ENCODE measurements at places on chromosomes 11 and 22.

DNA sequence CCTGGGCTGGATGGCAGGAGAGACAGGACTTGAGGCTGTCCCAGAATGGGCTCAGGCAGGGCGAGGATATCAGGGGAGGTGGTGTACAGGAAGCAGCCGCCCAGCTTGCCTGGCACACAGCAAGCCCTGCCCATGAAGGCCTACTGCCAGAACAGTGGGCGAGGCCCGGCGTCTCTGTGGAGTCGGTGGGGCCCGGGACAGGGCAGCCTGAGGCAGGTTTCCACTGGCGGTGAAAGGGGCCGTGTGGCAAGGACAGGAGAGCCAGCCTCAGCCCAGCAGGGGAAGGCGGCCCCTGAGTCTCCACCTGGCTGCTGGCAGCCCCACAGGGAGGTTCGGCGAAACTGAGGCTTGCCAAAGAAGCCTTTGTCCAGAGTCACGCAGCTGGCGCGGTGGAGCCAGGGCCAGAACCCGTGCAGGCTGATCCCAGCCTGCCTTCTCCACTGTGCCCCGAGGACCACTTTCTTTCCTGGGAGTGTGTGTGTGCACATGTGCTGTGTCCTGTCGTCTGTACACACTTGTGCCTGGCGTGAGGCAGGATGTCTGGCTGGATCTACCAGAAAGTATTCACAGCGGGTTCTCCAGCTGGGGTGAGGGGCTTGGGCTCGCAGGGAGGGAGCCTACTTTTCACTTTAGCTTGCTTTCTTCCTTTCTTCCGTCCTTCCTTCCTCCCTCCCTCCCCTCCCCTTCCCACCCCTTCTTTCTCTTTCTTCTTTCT lies 1.2 kb downstream of the TSPO start:
- no peak for DNase-seq

GRCh38 chr11:15640318-15640717 lies 525.6 kb downstream of the INSC start:
- no peak for DNase-seq

GRCh38 chr11:69894648-69895047 lies 75.4 kb upstream of the FGF3 start:
- no peak for DNase-seq

GRCh38 chr11:119754199-119754598 lies 25.2 kb upstream of the NECTIN1 start:
- DNase-seq, result no peak

DNA sequence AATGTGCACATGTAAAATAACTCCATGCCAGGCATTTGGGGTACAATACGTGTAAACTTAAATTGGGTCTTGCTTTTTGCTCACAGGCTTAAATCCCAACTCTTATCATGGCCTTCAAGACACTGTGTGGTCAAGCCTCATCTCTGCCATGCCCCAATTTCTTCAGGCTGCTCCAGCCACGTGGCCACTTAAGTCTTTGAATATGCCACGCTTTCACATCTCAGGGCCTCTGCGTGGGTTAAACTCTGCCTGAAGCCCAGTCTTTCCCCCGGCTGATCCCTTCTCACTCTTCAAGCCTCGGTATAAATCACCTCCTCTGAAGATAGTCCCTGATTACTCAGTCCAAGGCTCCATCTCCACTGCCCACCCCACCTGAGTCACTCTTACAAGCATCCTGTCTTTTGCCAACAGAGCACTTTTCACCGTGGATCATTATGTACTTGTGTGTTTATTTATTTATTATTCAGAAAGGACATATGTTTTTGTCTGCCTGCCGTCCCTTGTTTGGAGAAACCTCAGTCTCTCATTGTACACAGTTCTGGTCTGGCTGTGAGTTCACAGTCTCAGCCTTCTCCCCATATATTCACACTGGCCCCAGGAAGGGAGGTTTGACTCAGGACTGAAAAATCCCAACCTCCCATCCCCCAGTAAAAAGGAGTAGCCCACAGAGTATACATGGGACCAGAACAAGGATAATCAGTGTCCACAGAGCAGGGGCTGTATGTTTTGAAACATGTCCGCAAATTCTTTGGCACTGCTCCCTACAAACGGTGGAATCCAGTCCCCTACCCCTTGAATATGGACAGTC lies 344.7 kb downstream of the MN1 start:
- no peak for DNase-seq

GRCh38 chr11:93063086-93063485 lies 93.6 kb downstream of the MTNR1B start:
- no peak for DNase-seq

- DNase-seq, result no peak
These were observed 199.7 kb downstream of the C11orf91 start for GRCh38 chr11:33500861-33501479.

DNA sequence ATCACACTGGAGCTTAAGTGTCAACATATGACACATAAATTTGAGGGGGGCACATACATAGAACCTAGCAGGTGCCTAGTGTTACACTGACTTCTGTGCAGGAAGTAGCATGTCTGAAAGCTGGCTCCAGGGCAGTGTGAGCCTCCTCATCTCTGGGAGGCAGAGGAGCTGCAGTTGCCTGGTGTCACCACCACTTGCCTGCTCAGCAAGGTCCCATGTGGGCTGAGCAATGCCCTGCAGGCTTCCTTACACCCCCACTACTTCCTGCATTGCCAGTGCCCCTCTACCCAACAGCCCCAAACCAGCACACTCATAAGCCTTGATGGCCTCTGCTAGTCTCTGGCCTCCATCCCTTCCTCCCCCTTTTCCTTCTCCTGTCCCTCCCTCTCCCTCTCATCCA lies 165.8 kb downstream of the BUD13 start:
- DNase-seq, result no peak

DNA sequence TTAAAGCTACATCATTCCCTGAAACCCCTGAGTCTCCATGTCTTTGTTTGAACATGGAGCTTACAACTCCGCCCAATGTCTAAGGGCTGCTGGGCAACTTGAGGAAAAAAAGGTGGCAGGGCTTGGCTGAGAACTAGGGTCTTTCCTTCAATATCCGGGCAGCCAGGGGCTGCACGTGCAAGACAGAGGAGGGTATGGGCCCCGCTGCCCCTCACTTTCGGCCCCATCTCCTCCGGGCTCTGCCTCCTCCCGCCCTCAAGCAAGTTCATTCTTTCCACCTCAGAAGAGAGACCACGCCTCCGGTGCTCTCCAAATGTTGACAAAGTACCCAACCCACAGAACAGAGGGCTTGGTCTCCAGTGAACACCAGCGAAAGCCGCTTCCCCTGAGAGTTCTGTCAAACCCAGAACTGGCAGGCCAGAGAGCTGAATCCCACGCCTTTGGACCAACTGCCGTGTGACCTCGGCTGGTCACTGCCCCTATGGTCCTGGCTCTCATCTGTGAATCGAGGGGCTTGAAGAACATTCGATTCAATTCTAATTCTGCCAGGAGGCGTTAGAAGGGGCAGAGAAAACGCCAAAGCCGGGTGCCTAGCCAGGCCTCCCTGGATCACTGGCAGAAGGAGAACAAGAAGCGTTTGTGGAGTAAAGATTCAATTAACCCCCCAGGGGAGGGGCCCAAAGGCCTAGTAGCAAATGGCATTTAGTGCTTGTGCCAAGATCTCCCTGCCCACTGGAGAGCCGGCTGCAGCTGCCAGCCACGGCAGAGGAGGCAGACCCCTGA lies 7.3 kb downstream of the PDGFB start:
- DNase-seq, result no peak

- DNase-seq, result no peak
These were observed 331.2 kb downstream of the TMEM135 start for GRCh38 chr11:87368858-87369480.

- DNase-seq, result no peak
These were observed 321.1 kb downstream of the TENM4 start for GRCh38 chr11:79119491-79120284.

DNA sequence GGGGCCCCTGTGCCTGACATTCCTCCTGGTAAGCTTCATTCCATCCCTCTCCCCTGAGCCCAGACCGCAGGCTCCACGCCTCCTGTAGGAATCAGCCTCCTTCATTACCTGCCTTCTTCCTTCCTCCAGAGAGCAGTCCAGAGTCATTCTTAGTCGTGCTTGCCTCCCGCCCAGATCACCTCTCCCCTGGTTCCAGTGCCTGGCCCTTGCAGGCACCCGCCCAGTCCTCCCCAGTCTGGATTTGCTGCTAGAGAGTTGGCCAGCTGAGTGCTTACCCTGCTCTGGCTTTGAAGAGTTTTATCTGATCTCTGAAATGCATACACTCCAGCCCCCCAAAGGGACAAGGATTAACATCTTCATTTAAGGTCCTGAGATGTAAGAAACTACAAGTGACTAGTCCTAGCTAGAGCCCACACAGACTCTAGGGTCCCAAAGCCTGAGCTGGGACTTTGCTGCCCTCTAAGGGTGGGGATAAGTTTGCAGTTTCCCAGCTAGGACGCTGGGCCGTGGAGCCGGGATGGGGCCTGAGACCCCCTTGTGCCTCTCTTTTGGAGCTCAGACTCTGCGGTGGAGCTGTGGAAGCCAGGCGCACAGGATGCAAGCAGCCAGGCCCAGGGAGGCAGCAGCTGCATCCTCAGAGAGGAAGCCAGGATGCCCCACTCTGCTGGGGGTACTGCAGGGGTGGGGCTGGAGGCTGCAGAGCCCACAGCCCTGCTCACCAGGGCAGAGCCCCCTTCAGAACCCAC lies 1.6 kb downstream of the NR1H3 start:
- no peak for DNase-seq

- DNase-seq, result no peak
These were observed 11.1 kb downstream of the FOLR3 start for GRCh38 chr11:72146625-72147024.

GRCh38 chr11:9895006-9895405 lies 231.1 kb downstream of the SWAP70 start:
- no peak for DNase-seq

GRCh38 chr11:8207080-8208000 lies 38.5 kb upstream of the RIC3 start:
- no peak for DNase-seq

GRCh38 chr11:120261321-120261720 lies 21.4 kb downstream of the POU2F3 start:
- no peak for DNase-seq

GRCh38 chr11:102268083-102268984 lies 49.0 kb upstream of the BIRC3 start:
- DNase-seq, result peak; percentile 59

DNA sequence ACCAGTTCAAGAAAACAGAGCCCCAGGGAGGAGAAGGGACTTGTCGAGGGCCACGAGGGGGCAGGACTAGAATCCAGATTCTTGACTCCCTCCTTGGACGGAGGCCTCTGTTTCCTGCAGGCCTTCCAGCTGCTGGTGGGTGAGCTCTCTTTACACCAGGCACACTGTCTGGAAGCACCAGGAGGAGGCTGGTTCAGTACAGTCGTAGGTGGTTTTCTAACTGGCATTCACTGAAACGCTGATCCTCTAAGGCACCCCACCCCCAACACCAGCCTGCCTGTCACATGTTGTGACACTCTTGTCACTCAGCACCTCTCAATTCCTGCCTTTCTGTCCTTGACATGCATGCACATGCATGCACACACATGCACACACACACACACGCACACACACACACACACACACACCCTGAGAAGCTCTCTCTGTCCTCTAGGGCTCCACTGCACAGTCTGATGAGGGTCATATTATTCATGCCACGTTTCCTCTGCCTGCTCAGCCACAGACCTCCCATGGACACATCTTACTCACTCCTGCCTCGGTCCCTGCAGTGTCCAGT lies 751 bp downstream of the MS4A10 start:
- no peak for DNase-seq

GRCh38 chr22:20868025-20868962 lies 9.5 kb downstream of the SNAP29 start:
- DNase-seq, result no peak

DNA sequence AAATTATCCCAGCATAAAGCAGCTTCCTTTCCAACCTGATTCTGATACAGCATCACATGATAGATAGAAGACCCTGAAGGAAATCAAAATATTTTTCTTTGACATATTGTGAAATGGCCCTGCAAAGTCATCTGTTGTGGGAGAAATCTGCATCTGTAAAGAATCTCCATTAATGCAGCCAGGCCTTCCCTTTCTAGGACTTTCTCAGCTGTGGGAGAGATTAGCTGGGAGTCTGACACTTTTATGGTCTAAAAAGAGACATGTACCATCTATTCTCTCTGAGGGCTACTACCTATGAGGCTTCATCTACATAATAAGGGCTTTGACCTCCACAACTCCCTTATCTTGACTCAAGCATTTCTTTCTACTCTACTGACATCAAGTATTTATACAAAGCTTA lies 238.1 kb downstream of the SWAP70 start:
- DNase-seq, result no peak

GRCh38 chr11:45392591-45393091 lies 106.5 kb upstream of the SYT13 start:
- DNase-seq, result no peak

DNA sequence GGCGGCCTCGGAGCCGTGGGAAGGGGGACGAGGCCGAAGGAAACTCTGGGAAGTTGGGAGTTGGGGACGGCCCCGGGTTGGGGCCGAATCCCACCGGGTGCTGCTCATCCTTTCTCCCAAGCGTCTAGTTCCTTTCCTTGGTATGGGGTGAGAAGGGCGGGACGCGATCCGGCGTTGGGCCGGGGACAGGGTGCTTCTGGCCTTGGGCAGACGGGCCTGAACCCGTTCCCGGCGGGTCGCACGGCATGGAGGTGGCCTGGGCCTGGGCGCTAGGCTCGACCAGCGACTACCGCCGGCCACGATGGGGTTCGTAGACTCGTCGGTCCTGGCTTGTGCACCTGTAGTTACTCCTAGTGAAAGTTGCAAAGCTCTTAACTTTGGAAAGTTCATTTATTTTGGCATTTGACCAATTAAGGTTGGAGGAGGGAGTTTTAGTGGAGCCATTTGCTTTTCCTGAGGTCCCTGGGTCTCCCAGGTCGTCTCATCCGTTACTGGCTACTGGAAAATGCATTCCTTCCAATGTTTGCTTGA lies 1.0 kb downstream of the SYT9 start:
- DNase-seq, result no peak

GRCh38 chr11:30321321-30321720 lies 1.6 kb upstream of the ARL14EP start:
- no peak for DNase-seq

GRCh38 chr22:22703715-22704114 lies 59.3 kb downstream of the GGTLC2 start:
- DNase-seq, result no peak

DNA sequence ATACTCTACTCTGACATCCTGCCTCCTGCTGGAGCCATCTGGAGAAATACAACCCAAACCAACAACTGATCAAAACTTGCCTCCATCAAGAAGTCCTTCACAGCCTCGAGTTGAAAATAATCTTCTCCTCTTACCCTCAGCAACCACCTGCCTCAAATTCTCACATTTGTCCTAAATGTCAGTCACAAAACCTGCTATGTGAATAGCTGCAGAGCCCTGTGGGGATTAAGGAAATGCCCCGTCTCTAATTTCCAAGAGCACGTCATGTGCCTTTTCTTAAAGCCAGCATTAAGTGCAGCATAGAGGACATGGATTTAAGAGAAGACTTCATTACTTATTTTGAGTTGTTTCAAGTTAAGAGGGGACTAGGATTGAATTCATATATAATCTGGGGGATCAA lies 105.9 kb downstream of the TRPC6 start:
- no peak for DNase-seq

DNA sequence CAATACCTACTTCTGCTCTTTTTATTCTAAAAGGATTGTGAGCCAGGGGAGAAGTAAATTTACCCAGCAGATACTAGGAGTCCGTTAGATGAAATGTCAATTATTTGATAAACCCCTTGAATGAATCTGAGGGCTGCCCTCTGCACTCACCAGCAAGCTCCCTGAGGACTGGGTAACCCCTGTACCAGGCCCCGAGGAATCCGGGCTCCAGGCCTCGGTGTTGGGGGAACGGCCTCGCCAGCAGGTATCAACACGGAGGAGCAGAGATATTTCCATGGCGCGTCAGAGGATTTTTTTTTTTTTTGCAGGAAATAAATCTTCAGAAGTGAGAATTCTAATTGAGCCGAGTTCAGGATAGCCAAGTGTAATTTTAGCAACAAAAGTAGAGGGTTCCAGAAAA lies 1408.8 kb downstream of the BRD1 start:
- DNase-seq, result no peak
